CD4-positive, alpha-beta T cell treated with Interleukin-4 for 4 hours (primary cell): ENCODE measurements at places on chromosomes 5 and 9.

GRCh38 chr9:12652973-12653372 lies 40.2 kb upstream of the TYRP1 start:
- no peak for DNase-seq

- no peak for DNase-seq
Observed at GRCh38 chr9:90878562-90878961, 76.9 kb downstream of the SYK start.

DNA sequence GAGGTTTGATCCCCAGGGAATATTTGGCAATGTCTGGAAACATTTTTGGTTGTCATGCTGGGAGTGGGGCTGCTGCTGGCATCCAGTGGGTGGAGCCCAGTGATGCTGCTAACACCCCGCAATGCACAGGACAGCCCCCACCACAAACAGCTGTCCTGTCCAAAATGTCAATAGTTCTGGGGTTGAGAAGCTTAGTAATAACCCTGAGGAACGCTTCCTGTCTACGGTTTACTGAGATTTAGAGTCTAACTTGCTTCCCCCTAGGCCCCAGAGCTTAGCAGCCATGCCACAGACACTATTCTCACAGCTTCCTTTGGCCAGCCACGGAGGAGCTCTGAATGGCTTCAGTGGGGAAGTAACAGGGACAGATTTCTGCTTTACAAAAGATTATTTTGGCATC lies 66.5 kb downstream of the MSX2 start:
- no peak for DNase-seq

GRCh38 chr9:89743573-89744254 lies 138.9 kb downstream of the GADD45G start:
- DNase-seq: peak; percentile 77

GRCh38 chr9:91208419-91208745 lies 153.3 kb downstream of the AUH start:
- DNase-seq: no peak

DNA sequence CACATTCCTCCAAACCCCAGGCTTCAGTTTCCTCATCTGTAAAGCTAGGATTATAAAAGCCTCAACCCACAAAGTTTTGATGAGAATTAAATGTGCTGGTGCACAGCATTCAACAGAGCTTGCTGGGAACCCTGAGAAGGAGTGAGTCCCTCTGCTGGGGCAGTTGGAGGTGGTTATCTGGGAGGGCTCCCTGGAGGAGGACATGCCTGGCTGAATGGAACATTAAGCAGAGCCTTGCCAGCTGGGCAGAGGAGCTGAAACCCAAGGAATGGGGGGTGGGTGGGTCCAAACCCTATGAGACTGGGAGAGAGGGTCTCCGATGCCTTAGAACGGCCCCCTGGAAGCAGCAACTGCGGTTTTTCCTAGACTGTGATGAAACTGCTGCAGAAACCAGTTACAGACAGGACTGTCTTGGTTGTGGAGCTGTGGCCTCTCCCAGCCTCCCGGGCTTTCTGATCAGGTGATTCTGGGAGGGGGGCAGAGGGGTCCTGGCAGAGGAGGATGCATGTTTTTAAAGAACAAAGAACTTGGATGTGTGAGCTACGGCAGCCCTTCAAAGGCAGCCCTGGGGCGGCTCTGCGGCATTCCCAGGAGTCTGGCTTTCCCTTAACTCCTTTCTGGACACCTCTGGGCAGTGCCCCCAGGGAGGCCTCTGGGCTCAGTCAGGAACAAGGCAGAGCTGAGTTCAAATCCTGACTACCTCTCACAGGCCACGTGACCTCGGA lies 20.8 kb downstream of the FIBCD1 start:
- DNase-seq: no peak

DNA sequence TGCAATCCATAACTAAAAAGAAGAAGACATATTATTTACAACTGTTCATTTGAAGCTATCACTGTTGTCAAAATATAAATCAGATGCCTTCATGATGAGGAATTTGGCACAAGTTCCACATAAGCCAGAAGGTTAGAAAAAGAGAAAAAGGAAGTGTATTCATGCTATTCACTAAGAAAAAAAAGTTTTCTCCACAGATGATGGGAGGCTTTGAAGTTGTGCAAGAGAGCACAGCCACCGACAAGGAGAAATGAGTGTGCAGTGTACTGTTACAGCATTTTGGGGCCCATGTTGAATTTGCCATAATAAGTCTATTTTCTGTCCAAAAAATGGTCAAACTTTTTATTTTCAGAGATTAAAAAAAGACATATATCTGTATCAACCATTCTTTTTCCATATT lies 32.9 kb upstream of the IFNK start:
- DNase-seq: no peak

DNA sequence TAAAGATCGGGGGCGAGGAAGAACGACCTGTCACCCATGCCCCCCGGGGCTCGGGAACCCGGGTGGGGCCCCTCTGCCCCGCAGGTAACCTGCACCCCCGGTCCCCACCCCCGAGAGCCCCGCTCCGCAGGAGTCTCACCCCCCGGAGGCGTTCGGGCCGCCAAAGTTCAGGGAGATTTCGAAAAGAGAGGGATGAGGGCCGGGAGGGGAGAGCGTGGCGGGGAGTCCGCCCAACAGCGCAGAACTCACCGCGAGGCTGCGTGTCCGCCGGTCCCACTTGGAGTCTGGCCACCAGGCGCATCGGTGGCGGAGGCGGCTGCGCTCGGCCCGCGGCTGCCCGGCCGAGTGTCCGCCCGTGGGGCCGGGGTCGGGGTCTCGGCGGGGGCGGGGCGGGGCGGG lies at the start of gene PHF19:
Gene PHF19, minus strand, starts transcription at position 347 of the 399 bp plus-strand sequence. CDS start 2,447 bp downstream, outside the sequence.
- DNase-seq: no peak

GRCh38 chr5:32794086-32794485 lies 83.0 kb downstream of the NPR3 start:
- DNase-seq: no peak

DNA sequence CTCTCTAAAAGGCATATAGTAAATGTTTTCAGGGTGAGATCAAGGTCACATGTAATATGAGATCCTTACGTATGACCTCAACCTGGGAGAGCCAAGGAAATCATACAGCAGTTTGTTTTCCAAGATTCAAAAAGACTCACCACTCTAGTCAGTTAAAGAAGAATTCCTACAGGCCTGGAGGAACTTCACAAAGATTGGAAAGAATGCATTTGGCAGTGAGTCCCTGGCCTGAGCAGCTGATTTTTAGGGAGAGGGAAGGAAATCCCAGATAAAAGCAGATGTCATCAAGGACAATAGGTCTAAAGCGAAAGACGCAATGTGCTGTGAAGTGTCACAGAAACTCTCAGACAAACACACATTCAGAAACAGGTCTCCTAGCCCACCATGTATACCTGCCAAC lies 424.0 kb upstream of the ZNF462 start:
- no peak for DNase-seq

DNA sequence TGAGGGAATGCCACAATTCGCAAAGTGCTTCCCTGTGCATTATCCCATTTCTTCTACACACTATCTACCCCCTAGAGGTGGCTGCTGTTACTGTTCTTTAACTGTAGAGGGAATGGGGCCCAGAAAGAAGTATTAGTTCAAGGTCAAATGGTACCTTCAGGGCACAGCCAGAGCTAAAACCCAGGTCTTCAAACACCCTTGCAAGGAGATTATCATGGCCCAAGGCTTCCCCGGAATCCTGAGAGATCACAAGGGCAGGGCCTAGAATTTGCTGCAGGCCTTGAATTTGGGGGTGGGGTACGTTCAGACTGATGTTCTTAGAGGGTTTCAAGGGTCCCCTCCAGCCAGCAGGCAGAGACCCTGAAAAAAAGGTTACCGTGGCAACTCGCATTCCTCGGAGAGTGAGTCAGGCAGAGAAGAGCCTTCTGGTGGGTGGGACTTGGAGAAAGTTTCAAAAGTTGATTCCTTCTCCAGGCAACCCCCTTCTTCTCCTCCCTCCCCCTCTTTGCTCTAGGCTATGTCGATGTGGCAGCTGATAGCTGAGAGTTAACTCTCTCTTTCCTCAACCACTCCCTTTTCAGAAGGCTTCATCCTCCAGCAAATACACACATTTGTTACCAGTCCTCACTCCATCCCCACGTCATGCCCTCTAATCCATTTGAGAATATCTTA lies 1.9 kb downstream of the SPARC start:
- no peak for DNase-seq

DNA sequence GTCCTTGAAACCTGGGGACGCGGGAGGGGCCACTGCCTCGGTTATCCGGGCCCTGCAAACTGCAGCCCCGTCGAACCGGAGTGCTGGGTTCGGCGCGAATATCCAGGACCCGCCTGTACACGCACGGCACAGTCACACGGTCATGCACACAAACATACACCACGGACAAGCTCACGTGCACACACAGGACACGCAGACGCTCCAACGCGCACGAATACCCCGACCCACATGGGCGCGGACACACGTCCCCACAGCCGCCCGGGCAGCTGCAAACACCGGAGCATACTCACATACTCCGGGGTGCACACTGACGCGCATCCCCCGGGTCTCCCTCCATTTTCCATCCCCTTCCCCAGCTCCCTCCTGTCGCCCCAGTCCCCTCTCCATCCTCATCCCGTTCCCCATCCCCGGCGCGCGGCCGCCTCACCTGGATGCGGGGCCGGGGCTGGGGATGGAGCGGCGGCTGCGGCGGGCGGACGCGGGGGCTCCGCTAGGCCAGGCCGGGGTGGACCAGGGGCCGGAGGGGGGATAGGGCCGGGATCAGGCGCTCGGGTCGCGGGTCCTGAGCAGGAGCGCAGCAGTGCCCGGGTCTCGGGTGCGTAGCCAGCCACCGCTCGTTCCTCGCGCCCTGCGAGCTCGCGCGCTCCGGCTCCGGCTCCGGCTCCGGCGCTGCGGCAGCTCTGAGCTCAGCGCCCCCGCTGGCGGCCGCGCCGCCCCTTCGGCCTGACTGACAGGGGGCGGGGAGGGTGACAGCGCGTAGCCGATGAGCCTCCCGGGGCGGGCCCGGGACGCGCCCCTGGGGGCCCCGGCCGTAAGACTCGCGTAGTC lies at the start of the genes EIF4E1B and SNCB:
Gene EIF4E1B, plus strand, starts transcription at position 823 of the 828 bp plus-strand sequence. CDS start 12,113 bp downstream, outside the sequence.
Gene SNCB, minus strand, starts transcription at position 682 of the 828 bp plus-strand sequence. CDS start 880 bp downstream, outside the sequence.
- no peak for DNase-seq

- no peak for DNase-seq
Observed at GRCh38 chr5:177043114-177043513, 20.6 kb downstream of the ZNF346 start.

DNA sequence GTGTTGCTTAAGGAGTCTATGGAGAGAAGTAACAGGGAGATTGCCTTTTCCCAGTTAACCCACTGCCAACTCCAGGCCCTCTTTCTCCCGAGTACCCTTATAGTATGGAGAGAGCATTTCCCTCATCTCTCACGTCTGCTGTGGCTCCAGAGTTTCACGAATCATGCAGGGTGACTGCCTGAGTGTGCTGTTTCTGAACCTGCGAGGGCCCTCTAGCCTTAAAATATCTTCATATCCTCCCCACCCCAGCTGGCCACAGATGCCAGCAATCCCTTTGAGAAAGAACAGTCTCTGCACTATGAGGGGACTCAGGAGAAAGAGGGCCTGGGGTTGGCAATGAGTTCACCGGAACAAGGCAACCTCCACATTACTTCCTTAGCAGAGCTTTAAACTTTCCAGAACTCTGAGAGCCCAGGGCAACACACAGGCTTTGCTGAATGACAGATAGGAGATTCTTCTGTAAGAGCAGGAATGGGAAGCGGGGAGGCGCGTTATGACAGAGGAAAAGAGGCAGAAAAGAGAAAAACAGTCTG lies 81.6 kb upstream of the ANKH start:
- DNase-seq: no peak

DNA sequence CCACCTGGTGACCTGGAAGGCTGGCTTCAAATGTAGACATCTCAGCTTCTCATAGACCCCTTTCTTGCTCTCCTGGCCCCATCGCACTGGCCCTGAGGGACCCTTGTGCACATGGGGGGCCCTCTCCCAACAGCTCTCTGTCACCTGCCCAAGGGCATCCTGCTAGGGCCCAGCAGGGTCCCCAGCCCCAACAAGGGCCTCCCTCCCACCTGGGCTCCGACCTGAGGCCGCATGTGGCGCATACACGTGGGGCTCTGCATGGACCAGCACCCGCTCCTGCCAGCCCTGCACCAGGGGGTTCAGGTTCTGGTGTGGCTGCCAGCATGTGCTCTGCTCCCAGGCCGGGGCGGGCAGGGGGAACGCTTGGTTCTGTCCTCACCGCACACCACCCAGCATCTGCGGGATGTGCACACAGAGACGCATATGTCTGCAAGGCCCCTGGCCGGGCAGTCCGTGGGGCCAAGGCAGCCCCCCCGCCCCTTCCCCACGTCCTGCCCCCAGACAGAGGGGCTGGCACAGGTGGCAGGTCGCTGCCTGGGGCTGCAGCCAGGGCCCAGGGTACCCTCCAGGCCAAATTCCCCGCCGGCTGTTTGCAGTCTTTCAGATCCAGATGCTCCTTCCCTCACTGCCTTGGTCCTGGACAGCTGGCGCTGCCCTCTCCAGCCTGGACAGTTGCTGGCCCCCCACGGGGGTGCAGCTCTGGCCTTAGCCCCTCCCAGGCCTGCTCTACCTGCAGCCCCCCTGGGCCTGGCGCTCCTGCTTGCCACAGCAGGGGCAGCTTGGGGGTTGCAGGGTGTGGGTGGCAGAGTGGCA lies 17.9 kb upstream of the NRARP start:
- DNase-seq: no peak

DNA sequence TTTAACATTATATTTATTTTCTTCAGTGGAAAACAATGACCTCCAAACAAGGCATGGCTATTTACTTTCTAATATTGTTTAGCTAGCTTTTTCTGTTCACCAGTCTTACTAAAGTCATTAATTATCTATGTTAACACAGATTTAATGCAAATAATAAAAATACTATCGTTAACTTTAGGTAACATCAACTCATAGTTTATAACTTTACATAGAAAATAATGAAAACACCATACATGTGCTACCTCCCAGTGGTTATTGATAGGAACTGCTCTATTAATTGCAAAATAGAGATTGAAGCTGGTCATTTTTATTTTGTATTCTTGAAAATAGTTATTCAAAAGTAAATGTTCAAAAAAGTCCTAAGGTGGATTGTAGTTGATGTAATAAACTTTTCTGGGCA lies 78.3 kb upstream of the HCN1 start:
- DNase-seq: no peak

GRCh38 chr9:91245431-91246313 lies 116.0 kb downstream of the AUH start:
- no peak for DNase-seq

DNA sequence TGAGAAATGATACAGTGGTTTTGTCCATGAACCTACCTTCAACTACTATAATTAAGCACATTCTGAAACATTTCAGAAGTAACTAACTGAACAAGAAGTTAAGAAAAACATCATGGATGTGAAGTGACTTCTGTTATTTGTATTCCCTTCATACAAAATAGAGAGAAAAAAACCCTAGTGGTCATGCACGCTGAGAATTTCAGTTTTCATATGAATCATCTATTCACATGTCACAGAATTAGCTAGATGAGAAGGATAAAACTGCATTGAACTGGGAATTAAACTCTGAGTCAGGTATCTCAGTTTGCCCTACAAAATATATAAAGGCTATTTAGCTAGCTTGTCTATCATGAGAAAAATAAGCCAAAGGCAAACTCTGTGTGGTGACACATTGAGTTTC lies 451.8 kb upstream of the FTMT start:
- no peak for DNase-seq

GRCh38 chr5:90113108-90113507 lies 296.4 kb downstream of the CETN3 start:
- DNase-seq: no peak

DNA sequence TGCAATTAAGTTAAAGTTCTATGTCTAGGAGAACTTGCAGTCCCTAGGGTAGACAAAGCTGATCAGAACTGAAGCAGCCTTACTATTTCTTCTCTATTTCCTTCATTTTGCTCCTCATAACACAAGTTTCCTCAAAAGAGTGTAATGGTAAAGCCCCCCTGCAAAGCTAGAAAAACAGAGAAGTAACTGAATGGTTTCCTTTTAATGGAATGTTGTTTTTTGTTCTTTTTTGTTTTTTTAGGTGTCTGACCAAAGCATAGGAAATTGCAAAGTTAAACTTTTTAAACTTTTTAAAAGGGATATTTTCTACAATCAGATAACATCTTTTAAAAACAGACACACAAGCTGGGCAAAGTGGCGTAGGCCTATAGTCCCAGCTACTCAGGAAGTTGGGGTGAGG lies 145.7 kb downstream of the TLE1 start:
- DNase-seq: no peak
